ENCODE measurements at places on chromosomes 7 and 10.

GRCh38 chr10:66833861-66834260 lies 92.0 kb upstream of the LRRTM3 start:
- DNase-seq, result no peak

GRCh38 chr7:135971366-135971725 lies 5.8 kb downstream of the MTPN start:
- no peak for DNase-seq

- peak; percentile 84 for DNase-seq
These were observed at the start of the genes TUBGCP2 and ZNF511 for GRCh38 chr10:133308421-133309099. TSS of gene TUBGCP2 (minus strand) at chr10:133308872. CDS start at chr10:133302941, 5,931 bp downstream. TSS of gene ZNF511 (plus strand) at chr10:133308914. CDS start at chr10:133308944, 30 bp downstream.

DNA sequence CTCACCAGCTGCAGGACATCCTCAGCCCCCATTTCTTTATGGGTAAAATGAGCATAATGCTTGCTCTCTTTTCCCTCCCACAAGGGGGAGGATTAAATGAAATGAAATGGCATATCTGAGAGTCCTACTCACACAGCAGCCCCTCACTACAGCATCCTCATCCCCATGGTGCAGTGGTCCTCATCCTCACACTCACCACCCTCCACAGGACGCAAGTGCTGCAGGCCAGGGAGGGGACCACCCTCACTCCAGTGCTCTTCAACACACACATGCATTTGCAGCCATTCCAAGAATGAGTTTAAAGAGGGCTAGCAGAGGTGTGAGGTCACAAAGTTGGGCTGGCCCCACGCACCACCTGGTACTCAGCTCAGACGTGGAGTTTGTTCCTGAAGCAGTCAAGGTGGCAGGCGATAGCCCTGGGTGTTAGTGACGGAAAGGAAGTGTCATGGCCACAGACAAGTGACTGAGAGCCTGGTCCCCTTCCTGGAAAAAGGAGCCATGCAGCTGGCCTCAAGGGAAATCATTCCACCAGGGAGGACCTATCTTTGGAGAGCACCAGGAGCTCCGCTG lies 234.0 kb downstream of the TNS3 start:
- no peak for DNase-seq

DNA sequence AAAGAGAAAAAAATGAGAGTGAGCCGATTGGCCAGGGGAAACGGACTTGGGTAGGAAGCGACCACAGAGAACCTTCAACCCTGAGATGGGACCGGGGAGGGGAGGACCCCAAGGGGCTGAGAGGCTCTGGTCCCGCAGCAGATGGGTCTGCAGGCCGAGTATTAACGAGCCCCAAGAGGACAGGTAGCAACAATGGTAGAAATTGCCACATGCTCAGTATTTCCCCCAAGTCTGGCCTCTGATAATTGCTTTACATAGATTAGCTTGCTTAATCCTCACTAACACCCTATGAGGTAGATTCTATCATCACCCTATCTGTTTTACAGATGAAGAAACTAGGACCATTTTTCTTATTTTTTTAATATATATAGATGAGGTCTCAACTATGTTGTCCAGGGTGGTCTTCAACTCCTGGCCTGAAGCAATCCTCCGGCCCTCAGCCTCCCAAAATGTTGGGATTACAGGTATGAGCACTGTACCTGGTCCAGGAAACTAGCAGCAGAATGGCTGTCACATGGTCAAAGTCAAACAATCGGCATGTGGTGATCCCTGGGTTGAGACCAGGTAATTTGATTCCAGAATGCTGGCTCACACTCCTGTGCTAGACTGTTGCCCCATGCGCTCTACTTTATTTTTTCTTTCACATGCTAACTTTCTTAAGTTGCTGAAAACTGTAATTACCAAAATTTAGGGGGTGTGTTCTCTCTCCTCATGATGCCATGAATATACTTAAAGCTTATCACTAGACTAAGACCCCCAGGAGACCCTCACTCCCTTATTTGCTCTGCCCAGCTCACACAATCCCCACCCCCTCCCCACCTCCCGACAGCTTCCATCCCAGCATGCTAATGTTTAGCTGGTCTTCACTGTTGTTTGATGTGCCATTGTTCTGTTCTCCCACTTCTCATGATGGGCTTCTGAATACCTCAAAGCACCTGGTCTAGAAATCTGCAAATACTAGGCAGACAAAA lies 67.9 kb upstream of the AFAP1L2 start:
- no peak for DNase-seq

GRCh38 chr10:71271662-71272055 lies 47.4 kb upstream of the SLC29A3 start:
- no peak for DNase-seq

- DNase-seq, result no peak
These were observed 1.3 kb upstream of the SORBS1 start for GRCh38 chr10:95562341-95562965.

DNA sequence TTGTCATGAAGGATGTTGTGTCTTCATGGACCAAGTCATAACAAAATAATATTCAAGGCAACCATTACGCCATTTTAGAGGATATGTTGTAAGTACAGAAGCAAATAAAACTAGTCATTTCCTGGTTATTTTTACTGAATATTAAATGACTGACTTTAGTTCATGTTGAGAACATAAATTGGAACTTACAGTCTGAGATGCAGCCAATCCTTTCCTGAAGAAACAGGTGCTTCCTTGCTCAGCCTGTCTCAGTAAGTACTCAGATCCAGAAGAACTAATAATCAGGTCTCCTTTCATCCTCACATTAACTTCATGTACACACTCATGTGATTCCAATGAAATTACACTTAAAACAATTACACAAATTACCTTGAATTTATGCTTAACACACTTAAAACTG lies 12.3 kb downstream of the SEMA3A start:
- DNase-seq, result no peak
